ENCODE measurements at places on chromosomes 4 and X.

GRCh38 chr4:154611833-154612232, 623 bp downstream of the FGG start:
- DNase-seq: no peak

- DNase-seq: no peak
Measured at GRCh38 chr4:154506253-154506652, 14.7 kb upstream of the DCHS2 start.

- DNase-seq: no peak
Measured at GRCh38 chr4:184382189-184382846, 92.0 kb downstream of the IRF2 start.

GRCh38 chr4:120266602-120267001, 200.0 kb upstream of the MAD2L1 start:
- DNase-seq: no peak

GRCh38 chr4:104901961-104902605, 244.6 kb upstream of the TET2 start:
- DNase-seq: no peak

DNA sequence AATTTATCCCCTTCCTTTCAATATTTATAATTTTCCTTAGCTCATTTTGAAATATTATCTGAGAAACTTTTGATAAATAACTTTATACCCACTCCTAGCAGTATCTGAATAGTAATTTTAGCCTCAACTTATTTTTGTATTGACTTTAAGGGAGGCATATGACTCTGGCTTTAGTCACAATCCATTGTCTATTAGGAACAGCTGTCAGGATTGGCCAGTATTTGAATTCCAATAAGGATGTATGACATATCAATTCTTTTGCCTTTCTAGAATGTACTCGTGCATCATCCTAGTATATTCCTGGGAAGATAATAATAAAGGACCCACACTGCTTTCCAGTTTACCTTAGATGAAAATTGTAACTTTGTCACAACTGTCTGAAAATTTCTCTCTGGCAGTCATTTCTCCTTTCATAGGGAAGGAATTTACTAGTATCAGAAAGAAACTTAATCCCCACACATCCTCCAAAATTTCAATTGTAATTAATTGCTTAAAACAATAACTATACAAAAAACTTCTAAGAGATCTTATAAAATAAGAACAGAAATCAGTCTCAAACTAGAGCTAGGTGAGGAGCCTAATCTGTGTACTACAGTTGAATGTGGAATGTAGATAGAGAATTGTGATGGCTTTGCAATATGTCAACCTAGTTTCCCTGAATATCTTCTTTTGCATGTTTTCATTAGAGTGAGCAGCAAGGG, 121.0 kb upstream of the EPHA5 start:
- DNase-seq: no peak

DNA sequence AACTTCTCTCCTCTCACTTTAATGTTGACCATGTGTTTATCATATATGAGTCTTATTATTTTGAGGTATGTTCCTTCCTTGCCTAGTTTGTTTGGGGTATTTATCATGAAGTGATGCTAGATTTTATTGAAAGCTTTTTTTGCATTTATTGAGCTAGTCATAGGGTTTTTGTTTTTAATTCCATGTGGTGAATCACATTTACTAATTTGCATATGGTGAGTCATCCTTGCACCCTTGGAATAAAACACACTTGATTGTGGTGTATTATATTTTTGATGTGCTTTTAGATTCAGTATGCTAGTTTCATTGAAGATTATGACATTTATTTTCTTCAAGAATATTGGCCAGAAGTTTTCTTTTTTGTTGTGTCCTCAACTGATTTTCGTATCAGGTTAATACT, 464.6 kb downstream of the PCDH18 start:
- DNase-seq: no peak

DNA sequence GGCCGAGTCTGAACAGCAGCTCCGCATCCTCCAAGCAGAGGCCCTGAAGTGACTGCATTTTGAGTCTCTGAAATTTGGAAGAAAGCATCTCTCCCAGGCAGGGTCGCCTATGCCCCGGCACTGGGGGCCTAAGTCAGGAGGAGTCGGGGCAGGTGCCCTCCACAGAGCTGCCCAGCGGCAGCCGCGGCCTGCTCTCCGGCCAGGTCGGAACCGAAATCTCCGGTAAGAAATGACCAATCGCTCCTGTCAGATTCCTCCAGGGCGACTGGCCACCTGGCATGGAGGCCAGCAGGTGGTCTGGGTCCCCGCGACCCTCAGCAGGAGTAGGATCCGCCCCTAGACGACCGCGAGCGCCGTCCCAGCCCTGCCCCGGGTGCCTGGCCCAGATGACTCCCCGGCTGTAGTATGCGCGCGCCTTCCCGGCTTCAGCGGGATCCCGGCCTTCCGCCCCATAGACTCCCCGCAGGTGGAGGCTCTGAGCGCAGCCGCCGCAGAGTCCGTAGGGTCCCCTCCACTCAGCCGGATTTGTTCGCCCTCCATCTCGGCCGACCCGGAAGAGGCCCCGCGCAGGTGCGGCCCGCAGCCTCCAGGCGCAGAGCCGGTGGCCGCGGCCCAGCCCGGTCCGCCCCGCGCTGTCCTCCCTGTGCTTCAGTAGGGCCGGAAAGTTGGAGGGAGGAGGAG, 1.5 kb downstream of the NKX1-1 start:
- DNase-seq: no peak

- DNase-seq: no peak
Measured at GRCh38 chrX:106891762-106892460, 11.2 kb downstream of the RIPPLY1 start.

- no peak for DNase-seq
Measured at GRCh38 chrX:111615227-111615626, 65.7 kb upstream of the ALG13 start.

DNA sequence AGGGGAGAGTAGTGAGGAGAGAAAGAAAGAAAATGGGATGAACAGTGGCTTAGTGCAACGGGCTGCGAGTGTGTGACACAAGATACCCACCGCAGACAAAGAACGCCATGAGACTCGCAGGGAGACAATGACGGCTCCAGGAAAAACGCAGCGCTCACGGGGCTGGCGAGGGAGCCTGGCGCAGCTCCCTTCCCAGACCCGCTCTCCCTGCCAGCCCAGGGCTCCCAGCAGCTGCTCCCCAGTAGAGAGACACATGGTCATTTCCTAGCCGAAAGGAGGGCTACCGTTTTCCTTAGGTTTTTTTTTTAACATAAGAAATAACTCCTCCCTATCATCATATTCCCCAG, 149.5 kb downstream of the MAML3 start:
- no peak for DNase-seq

DNA sequence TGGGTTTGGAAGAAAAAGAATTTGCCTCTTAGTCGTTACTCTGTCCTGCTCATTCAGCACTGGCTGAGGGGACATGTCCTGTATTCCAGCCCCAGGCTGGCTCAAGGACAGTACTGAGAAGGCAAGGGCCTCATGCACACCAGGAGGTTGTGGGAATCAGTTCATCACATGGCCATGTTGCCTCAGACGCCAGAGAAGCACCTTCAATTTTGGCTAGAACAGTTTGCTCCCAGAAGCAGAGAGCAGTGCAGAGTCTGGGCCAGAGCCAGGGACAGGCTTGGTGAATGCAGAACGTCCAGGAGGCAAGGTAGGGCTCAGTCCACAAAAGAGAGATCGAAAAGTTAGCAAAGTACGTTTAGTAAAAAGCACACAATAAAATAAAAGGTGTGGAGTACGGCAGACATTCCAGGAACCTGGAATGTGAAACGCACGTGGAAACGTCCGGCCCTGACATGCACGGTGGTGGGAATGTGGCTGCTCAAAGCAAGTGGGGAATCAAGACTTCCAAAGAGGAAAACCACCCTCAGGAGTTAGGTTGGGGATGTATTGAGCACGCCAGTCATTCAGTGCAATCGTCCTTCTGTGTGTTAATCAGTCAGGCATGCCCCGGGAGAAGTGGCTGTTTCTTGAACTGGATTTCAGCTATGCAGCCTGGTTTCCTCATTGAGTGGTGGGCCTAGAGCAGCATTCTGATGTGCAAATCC, 1.2 kb upstream of the SLC2A9 start:
- no peak for DNase-seq

- no peak for DNase-seq
Measured at GRCh38 chrX:121869876-121870477, 822.6 kb downstream of the GLUD2 start.

- DNase-seq: no peak
Measured at GRCh38 chr4:1194010-1194900, 21.9 kb upstream of the SPON2 start.

DNA sequence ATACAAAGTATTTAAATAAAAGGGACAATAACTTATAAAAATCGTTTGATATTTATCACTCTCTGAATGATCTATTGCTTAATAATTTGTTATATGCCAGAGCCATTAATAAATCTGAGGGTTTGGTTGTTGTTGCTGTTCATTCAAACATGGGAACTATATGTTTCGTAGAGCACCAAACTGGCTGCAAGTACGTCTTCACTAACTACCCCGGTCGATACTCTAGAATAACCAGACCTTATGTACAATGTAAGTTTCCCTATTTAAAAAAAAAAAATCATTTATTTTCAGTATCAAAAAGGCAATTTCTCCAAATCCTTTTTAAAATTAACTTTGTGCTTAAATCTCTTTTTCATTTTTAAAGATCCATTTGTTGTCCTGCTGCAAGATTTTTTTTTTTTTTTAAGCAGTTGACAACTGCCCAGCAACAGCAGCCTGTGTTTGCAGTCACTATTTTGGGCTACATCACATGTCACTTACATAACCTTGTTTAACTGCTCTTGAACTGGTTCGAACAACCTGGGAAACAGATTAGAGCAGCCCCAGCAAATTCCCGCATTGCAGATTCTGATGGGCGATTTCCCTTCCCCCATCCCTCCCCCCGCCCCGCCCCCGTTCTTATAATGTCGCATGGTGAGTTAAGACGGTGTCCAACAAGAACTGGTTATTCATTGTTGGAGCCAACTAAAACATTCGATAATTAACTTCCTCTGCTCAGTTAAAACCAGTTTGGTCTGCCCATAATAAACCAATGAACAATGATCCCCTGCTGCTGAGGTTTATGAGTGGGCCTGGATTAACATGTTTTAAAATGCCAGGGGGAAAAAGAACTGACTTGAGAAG, 238.9 kb downstream of the NR3C2 start:
- DNase-seq: peak; percentile 16

DNA sequence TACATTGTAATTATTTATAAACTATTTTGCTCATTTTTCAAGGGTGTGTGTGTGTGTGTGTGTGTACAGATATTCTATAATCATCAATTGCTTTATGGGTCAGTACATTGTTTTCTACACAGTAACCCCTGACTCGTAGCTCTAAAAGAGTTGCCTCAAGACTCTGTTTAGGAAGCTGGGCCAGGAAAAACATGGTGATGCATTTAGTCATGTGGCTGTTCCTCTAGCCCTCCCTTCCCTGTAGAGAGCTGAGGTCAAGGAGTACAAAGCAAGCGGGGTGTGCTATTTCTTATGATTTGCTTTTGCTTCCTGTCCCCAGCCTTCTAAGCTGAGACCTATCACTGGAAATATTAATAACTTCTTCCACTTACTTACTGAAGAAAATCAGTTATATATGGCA, 34.8 kb upstream of the SPANXD start:
- DNase-seq: no peak

DNA sequence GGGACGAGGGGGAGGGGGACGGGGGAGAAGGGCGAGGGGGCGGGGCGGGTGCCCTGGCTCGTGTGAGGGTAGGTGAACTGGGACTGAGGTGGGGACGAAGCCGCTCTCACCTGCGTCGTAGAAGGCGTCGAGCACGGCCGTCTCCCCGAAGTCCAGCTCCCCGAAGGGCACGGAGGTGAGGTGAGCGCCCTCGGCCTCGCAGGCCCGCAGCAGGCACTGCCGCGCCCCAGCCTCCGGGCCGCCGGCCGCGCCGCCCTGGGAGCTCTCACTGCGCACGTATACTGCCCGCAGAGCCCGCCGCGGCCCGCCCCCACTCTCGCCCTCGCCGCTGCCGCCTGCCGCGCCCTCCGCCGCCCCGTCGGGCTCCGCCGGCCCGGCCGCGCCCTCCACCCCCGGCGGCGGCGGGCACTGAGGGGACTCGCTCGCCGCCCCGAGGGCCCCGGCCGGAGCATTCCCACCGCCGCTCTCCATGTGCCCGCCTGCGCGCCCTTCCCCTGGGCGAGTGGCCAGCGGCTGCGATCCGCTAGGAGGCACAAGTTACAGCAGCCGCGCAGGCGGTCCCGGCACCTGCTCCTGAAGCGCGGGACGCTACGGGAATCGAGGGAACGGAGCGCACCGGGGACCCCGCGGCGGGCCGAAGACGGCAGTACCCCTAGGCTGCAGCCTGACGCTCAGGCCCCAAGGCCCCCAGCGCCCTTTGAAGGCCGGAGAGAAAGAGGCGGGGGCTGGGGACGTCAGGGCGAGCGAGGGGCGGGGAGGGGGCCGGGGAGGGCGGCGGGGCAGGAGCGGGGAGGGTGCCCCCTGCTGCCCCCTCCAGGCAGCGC, at the start of gene MAP3K15:
Gene MAP3K15, minus strand, starts transcription at position 718 of the 824 bp plus-strand sequence. Its CDS starts 247 bp downstream, at position 471.
- DNase-seq: no peak

DNA sequence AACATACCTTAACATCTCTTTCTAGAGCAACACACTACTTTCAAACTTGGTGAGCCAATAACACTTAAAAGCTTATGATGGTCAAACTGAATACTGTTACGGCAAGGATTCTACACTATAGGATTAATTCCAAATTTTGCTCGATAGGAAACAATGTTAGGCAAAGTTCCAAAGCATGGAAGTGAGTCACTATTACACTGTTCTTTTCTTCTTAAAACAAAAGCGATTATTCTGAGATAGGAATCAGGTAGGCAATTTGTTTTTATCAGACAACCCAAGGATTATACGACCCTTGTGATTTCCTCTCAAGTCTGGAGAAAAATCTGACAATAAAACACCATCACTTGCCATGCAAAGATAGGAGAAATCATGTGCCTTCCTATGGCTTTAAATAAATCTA, 81.5 kb downstream of the HUWE1 start:
- DNase-seq: no peak

GRCh38 chr4:80192937-80193336, 4.4 kb upstream of the PRDM8 start:
- DNase-seq: no peak

GRCh38 chr4:150909116-150909515, 106.0 kb downstream of the LRBA start:
- no peak for DNase-seq

DNA sequence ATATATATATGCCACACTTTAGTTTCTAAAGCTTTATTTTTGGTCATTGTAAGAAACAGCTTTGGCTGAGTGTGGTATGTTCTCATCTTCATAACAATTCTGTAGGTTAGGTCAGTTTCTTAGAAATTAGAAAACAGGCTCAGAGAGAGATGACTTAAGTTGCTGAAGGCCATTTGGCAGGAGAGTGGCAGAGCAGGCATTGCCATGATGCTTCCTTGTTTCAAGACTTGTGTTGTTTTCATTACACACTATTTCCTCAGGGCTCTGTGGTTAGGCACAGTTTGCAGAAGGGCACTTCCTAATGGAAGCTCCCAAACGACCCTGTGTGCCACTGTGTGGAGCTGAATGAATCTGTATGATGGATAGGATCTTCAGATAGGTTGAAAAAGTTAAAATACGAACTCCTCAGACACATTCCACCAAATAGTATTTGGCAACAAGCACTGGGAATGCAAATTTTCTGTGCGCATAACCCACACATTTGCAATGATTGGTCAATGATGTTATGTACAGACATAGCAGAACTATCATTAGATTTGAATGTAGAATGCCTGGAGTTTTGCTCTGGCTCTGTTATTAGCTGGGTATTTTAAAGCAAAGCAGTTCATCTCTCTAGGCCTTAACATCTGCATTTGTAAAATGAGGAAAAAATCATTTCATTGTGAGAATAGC, 274.3 kb upstream of the HS3ST1 start:
- DNase-seq: no peak
